ENCODE measurements at places on chromosomes 7 and 10.
A peak's percentile ranks its signal among the peaks of the same experiment; 100 is the strongest.

DNA sequence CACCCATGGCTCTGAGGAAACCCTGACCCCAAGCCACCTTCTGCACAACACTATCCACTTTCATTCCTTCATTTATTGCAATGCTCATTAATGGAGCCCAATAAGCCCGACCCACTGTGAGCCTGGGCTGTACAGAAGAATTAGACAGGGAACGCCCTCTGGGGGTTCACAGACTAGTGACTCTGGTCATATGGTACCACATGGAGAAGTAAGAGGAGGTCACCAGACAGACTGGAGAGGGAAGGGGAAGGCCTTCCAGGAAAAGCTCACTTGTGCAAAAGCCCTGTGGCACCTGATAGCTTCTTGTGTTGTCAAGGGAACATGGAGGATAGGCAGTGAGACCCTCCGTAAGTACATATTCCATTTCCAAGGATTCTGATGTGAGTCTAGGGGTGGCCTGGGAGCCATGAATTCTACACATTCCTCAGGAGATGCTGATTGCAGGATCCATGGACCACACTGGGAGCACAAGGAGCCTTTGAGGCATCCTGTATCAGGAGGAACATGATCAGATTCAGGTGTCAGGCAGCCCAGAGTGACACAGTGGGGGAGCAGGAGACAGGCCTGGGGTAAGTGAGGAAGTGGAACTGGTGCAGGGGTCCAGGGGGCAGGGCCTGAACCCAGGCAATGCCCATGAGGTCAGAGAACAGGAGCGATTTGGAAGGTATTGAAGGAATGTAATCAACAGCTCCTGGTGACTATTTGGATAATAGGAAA, 19.9 kb downstream of the TMEM72 start:
- DNase-seq: no peak

- no peak for DNase-seq
These were observed 2.5 kb downstream of the NXPH1 start for GRCh38 chr7:8435590-8436545.

DNA sequence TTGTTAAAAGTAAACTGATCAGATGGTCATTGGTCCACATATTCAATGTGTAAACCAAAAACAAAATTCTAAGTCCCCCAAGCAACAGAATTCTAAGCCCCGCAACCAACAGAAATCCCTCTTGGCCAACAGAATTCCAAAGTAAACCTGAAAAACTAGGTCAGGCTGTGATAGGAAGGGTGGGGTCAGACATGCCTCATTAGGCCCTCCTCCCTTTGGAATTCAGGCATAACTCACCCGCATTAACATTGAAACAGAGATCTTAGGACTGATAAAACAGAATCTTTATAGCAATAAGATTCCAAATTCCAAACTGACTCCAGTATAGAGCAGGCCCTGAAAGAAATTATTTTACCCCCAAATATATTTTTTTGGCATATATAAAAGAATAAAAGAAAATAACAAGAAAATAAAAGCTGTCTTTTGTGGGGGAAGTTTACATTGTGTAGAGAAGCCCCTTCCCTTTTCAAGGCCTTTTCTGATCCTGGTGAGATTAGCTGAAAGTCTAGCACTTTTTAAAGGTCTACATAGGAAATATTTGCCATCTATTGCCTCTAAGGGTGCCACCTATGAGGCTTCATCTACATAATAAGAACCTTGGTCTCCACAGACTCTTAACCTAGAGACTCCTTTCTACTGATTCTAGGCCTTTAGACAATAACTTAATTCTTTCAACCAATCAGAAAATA, 30.5 kb downstream of the GNAT3 start:
- no peak for DNase-seq

DNA sequence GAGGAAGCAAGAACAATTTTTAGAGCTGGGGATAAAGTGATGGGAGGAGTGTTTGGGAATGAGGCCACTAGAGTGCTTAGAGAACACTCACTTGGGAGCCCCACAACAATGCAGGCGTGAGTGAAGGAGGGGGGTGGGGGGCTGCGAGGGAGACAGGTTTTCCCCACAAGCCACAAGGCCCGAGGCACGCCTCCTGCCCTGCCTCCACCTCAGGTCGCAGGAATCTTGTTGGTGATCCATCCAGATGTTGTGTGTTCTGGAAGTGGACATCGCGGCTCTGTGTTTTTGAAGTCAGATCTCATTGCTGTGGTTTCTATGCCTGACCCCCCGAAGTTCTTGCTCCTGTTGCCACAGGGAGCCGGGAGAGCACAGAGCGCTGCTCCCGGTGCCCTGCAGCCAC, 178.0 kb upstream of the BMPER start:
- no peak for DNase-seq

- DNase-seq: no peak
These were observed 64.5 kb downstream of the VWA2 start for GRCh38 chr10:114303556-114303955.

GRCh38 chr7:8639668-8640067, 206.3 kb downstream of the NXPH1 start:
- DNase-seq: peak; percentile 8

GRCh38 chr10:91520661-91521060, 110.5 kb downstream of the HECTD2 start:
- no peak for DNase-seq

DNA sequence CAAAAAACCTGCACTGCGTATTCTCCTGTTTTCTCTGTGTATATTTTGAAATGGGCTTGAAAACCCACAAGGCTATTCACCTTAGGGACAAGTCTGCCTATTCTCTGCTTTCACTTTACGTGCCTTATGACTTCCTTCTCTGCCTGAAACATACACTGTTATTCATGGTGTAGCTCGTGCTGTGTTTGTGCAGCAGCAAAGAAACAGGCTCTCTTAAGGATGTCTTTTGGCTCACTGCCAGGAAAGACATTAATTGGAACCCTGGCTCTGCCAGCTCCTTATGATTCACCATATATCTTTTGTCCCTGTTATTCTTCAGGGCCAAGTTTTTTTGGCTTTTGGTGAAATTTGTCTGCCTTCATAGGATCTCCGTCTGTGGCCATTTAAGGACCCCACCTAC, 92.4 kb downstream of the TMEM106B start:
- no peak for DNase-seq

DNA sequence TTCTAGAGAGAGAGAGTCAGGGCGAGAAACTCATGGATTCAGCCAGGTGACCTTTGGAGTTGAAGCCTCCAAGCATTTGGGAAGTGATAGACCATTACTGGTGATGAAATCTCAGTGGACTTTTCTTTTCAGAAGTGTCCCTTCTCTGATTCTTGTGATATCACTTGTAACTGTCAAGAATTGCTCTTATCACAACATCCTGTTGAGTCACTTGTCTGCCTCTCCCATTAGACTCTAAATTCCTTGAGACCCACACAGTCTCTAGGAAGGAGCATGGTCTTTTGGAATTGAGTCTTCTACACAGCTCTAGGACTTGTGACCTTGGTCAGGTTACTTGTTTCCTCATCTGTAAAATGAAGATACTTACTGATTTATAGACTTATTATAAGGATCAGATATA, 81.0 kb downstream of the CFAP58 start:
- no peak for DNase-seq

DNA sequence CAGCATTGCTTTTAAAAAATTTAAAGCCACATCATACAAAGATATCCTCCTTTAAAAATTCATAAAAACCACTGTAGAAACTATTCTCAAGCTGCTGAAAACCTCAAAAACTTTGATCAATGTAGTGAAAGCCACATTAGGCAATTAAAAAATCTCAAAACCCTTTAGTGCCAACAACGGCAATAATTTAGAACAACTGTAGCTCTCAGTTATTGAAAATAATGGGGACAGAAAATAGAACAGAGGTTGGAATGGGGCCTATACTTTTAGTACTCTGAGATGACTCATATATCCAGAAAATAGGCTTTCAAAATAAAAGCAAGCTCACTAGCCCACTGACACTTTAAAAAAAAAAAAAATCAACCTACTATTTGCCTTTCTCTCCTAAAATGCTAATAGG, 87.5 kb downstream of the GSAP start:
- DNase-seq: no peak

DNA sequence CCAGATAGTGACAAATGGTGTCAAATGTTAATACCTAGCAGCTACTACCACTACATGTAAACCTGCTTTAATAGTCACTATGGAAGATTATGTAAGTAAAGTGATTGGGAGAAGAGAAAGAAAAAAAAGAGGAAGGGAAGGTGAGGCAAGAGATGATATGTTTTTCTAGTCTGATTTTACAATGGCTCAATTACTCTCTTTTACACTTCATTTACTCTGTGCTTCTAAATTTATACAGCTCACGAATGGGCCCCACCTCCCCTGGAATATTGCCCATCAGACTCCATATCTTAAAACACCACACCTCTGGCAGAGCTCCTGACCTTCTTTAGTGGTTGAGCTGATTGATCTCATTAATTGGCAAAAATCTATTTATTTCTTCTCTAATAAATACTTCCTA, 28.0 kb upstream of the IKZF1 start:
- DNase-seq: no peak

DNA sequence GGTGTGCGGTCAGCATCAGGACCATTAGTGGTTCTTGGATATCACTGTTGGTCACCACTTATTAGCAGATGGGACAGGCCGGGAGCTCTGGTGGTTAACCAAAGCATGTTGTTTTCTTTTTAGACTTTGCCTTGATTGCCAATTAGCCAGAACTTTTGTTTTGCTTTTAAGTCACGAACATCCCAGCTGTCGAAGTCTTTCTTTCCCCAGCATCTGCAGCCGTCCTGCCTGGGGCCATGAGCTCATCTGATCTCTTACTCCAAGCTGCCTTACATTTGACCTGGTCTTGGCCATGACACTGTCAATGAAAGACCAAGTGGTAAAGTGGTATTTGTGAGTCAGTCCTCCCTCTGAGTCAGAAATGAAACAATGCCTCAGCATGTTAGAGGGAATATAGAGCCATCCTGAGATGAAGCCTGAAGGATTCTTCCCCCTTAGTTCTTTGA, 53.9 kb upstream of the CREB5 start:
- DNase-seq: no peak

DNA sequence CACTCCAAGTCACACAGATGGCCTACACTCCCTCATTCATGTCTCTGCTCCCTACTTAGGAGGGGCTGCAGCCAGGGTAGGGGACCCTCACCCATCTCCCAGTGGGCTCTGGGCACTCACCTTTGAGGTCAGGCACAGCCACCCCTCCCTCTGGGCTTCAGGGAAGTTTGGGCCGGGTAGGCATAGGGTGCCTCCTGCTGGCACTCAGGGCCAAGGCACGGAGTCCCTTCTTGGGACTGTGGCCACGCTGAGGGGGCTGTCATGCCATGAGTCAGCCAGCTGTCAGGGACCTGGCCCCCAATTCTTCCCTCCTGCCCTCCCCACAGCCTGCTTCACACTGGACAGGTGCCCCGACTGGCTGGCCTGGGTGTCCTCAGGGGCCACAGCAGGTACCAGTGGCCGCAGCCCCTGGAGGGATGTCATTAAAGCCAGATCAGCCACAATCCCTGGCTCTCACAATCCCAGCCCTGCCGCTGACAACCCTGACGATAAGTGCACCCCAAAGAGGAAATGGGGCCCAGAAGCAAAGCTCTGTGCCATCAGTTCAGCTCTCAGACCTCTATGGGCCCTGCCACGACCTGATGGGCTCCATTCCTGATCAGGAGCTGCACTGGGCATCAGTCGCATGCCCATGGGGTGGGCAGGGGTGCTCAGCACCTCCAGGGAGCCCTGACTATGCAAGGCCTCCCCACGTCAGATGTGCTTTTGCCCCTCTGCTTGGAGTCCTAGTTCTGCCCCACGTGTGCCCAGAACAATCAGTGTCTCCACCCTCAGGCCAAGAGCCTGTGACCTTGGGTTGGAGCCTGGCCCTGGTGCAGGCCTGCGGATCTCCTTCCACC, 34.1 kb upstream of the RET start:
- no peak for DNase-seq

DNA sequence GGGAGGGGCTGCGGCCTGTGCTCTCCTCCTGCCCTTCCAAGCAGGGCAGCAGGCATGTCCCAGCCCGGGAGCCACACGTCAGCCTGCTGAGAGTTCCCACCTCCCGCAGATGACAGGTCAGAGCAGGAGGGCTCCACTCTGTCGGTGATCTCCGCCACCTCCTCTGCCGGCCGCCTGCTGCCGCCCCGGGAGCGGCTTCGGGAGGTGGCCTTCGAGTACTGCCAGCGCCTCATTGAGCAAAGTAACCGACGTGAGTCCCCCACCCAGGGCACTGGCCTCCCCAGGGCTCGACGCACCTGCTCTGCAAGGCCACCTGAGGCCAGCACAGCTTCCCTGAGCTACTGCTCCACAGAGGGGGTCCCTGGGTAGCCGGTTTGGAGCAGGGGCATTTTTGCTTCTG, 9.4 kb downstream of the AP5Z1 start:
- DNase-seq: no peak

GRCh38 chr7:117997862-117998825, 124.9 kb upstream of the CTTNBP2 start:
- no peak for DNase-seq

DNA sequence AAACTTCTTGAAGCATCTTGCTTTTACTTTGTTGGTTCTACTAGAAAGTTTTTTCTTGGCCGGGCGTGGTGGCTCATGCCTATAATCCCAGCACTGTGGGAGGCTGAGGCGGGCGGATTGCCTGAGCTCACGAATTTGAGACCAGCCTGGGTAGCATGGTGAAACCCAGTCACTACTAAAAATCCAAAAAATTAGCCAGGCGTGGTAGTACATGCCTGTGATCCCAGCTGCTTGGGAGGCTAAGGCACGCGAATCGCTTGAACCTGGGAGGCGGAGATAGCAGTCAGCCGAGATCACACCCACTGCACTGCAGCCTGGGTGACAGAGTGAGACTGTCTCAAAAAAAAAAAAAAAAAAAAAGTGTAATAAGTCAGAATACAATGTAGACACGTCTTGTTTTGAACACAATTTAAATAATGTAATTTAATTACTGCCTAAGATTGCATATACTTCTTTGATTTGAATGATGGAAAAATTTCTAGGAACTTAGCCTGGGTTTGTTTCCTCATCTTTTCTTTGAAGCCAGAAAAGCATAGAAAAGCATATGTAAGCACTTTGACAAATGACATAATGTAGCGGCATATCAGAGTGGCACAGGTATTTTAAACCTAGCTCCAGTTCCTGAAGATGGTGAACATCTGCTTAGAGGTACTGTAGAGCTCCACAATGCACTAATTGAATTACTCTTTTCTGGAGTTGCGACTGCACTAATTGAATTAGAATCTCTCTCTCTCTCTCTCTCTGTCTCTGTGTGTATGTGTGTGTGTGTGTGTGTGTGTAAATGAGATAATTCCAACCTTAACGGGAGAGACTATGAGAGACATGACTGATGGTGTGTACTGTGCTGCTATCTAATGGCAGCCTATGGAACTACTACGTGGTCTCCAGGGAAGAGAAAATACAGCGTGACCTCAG, 87.8 kb downstream of the BTRC start:
- DNase-seq: peak; percentile 87

- DNase-seq: no peak
These were observed 102.2 kb upstream of the GATA3 start for GRCh38 chr10:7952266-7952665.

GRCh38 chr10:24793648-24794379, 70.1 kb upstream of the ARHGAP21 start:
- DNase-seq: no peak

DNA sequence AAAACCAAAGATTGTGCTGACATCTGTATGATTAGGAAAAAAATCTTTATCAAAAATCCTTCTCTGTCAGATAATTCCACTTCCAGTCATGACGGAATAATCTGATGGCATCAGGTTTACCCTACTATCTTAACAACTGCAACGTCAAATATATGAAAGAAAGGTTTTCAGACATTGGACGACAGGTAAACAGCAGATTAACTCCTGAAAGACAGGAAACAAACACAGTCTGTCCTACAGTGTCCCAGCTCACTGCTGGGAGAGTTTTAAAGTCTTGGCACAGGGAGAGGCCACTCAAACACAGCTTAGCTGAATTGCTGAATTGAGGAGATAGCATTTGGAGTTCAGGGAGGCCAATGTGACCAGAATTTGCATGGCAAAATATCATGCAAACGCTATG, 186.3 kb upstream of the KCTD7 start:
- DNase-seq: no peak
